Right forelimb (tissue), 1 donor: ENCODE measurements at places on chromosomes 3 and 15.
A peak's percentile ranks its signal among the peaks of the same experiment; 100 is the strongest.

DNA sequence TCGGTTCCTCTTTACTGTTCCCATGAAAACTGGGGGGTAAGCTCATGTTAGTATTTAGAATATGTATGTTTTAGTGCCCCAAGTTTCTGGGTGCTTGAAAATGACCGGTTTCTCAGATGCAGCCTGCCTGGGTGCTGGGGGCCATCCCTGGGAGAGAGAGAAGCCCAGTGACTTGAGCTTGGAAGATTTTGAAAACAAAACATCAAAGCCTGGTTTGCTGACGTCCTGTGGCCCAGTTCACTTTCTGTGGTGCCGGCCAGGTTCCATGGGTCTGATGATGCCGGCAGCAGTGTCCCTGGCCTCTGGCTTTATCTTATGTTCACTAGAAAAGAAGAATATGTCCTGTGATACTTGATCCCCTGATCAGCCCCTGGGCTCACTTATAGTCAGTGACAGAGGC is 17.1 kb downstream of the APBA2 start:
- no peak for DNase-seq

DNA sequence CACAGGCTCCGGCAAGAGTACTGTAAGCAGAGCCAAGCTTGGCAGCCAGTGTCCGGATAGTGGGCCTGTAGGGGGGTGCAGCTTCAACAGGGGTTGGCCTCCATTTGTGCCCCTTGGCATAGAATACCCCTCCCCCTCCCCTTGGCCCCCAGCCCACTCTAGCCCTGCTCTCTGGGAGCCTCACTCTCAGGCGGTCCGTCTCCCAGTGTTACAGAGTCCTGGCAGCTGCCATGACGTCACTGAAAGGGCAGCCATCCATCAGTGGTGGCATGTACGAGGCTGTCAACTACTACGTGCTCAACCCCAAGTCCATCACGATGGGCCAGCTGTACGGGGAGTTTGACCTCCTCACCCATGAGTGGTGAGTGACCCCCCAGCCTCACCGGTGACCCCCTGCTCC is 50.4 kb downstream of the DNAH1 start:
- no peak for DNase-seq

GRCh38 chr3:113668015-113668414 is 28.4 kb downstream of the USF3 start:
- DNase-seq: no peak

DNA sequence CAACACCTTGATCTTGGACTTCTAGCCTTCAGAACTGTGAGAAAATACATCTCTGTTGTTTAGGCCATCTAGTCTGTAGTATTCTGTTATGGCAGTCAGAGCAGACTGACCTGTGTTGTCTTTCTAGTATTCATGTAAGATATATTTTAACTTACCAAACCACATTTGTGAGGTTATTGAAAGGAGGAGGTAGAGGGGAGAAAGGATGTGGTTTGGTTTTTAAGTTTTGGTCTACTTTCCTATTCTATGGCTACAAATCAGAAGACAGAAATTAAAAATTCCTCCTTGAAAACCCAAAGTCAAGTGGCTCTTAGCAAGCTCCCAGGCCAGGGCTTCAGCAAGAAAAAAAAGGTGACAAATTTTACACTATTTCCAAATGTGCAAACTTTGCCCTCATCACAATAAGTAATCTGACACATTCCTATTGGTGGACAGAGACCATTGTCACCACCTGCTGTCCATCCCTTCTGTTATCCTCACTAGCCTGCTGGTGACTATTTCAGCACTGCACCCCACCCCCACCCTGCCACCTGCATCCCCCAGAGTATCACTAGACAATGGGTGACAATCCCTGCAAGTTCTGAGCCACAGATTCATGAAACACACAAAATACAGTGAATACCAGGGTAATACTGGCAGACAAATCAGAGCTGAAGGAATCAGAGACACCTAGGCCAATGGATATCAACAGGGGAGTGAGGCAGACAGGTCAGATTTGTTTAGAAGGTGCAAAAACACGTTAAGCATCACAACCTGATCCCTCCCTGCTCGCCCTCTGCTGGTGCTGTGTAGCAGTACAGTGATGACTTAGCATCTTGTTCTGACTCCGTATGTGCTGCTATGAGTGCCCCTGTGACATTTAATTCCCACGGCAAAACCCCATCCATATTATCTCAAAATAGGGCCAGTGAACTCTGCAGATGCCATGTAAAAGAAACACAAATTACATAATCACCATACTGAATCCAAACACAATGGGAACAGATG is 79.0 kb upstream of the DCLK3 start:
- no peak for DNase-seq

- DNase-seq: no peak
Measured at GRCh38 chr3:101902041-101902440, 52.7 kb downstream of the NFKBIZ start.

- DNase-seq: peak; percentile 0
Measured at GRCh38 chr3:134332344-134332743, 41.9 kb downstream of the AMOTL2 start.

- DNase-seq: peak; percentile 35
Measured at GRCh38 chr3:126555795-126556636, 2.7 kb downstream of the C3orf22 start.

GRCh38 chr3:15207836-15208504 is 1.9 kb downstream of the CAPN7 start:
- no peak for DNase-seq

GRCh38 chr15:30670056-30670455 is 44.1 kb downstream of the ARHGAP11B start:
- DNase-seq: no peak

DNA sequence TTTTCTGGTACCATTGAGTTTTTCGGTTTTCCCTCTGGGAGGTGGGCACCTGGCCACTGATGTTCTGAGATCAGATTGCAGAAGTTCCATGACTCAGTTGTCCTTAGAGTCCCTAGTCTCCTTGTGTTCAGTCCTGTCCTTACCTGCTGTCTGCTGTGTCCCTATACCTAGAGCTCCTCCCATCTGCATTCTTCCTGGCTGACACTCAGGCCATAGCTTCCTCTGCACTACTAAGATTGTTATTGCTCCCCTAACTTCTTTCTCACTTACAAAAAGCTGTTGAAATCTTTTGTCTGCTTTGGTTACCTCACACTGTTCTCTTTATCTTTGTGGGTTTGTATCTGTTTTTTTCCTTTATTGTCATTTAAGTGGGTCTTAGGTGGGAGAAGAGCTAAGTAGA is 13.2 kb downstream of the USP3 start:
- no peak for DNase-seq

DNA sequence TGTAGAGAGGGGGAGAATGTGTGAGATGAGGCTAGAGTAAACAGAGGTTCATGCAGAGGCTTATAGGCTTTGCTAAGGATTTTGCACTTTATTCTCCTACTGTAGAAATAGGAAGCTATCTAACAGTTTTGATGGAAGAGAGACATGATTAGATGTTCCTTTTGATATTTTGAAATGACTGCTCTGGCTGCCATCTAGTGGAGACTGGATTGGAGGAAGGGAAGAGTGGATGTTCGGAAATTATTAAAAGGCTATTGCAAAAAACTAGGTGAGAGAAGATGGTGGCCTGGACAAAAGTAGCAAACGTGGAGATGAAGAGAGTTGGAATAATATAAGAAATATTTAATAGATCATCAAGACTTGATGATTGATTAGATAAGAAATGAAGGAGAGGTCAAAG is 42.2 kb downstream of the SYN2 start:
- DNase-seq: no peak

GRCh38 chr3:113533534-113533892 is 1.2 kb downstream of the SIDT1 start:
- no peak for DNase-seq

- DNase-seq: no peak
Measured at GRCh38 chr3:48306860-48307530, 26.5 kb downstream of the SPINK8 start.

- no peak for DNase-seq
Measured at GRCh38 chr3:191342411-191342810, 12.1 kb upstream of the UTS2B start.

DNA sequence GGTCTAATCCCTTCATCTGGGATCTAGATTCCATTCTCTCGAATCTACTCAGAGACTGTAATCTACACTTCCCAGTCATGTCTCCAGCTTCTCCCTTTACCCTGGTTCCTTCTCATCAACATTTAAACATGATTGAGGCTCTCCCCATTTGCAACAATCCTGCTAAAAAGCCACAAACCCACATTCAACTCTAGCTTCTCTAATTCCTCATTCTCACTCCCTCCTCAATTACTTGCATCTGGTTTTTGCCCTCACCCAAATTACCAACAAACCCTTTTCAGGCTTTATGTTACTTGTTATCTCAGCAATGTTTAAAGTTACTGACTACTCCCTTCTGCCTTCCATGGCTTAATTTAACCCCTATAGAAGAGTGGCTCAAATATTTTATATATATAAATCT is 11.5 kb downstream of the ETFA start:
- DNase-seq: no peak

- DNase-seq: no peak
Measured at GRCh38 chr3:57006949-57007419, 53.5 kb upstream of the SPATA12 start.

DNA sequence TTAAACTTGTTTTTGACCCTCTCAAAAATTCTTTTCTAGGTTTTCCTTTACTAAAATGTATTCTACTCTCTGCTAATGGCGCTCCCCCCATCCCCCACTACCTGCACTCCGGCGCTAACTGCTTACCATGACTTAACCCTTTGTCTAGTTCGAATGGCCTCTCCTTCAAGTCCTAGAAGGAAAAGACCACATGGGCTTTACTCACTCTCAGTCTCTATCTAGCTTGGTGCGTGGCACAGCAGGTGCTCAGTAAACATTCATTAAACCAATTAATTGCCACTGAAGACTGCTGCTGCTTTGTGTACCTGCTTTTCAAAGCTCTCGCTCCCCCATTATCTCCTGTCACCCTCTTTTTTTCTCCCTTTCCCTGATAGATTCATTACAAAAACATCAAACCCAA is 457.7 kb upstream of the THRB start:
- DNase-seq: no peak

GRCh38 chr3:148084931-148085330 is 612.8 kb upstream of the AGTR1 start:
- DNase-seq: no peak

GRCh38 chr15:49155834-49156627 is 632 bp upstream of the COPS2 start:
- DNase-seq: no peak

DNA sequence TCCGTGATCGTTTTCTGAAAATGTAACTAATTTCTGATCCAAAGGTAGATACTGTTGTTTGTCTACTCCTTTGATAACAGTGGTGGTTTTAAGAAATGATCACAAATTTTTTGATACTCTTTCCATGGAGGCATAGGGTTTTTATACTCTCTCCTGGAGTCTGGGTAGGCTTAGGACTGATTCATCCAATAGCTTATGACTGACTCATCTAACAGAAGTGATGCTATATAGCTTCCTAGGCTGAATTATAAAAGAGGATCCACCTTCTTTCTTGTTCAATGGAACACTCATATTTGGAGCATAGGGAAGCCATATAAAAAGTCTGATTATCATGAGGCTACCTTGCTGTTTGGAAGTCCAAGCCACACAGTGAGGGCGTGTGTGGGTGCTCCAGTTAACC is 84.3 kb downstream of the CHST2 start:
- DNase-seq: no peak

DNA sequence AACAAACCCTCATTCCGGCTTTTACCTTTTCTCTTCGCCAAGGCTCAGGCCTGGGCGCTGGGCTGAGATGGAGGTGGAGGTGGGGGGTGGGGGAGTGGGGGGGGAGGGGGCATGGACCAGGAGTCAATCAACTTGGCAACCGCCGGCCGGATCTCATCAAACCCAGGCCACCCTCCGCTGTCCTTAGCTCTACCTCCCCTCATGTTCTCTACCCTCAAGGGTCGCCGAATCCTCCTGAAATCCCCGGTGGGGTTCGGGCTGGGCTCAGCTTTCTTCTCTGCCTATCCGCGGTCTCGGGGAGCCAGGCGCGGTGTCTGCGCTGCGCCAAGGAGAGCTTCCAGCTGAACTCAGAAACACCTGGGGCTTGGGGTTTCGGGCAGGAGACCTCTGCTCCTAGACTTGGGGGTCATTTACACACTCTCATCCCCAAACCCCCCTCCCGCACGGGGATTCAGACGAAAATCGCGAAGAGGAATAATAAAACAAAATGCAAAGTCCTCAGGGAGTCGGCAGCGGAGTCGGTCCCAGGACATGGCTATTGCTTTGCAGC is 2.5 kb downstream of the ONECUT1 start:
- DNase-seq: no peak
